Right forelimb (tissue), 1 donor: ENCODE measurements at places on chromosomes 3 and 15.
A peak's percentile ranks its signal among the peaks of the same experiment; 100 is the strongest.

GRCh38 chr3:194203482-194204041 is 67.6 kb downstream of the HES1 start:
- no peak for DNase-seq

- DNase-seq = no peak
These were observed 240.5 kb downstream of the SOX2 start for GRCh38 chr3:181952221-181952620.

DNA sequence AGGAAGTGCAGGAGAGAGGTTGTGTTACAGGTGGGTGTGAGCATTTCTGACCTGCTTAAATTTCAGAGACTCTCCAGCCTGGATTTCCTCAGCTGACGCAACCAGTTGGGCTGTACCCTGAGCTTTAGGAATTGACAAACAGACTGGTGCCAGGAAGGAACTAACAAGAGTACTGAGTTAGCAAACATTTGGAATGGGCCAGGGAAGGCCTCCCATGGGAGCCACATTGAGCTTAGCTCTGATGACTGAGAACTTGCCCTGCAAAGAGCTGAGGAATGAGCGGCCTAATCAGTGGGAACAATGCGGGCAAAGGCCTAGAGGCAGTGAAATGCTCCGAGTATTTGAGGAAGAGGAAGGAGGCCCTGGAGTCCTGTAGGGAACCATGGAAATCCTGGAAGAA is 254.2 kb downstream of the FEZF2 start:
- DNase-seq = no peak

GRCh38 chr15:99443768-99444446 is 121.9 kb upstream of the MEF2A start:
- DNase-seq = peak; percentile 35

GRCh38 chr3:155164306-155164705 is 84.2 kb downstream of the MME start:
- no peak for DNase-seq

- DNase-seq = no peak
These were observed 96.3 kb downstream of the LRRC28 start for GRCh38 chr15:99347574-99347973.

DNA sequence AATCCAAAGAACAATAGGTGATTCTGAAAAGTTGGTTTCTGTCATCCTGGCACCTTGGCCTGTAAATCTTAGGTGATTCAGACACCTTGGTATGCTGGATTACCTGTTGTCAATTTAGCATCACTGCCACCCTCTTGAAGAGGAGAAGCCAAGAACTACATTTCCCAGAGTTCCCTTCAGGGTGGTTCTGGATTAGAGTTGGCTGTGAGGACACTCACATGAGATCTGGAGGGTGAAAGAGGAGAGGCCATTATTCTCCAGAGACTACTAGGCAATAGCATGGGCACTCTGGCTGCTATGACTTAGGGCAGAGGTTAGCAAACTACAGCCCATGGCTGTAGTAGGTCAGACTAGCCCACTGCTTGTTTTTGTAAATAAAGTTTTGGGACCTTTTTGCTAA is 41.7 kb upstream of the CORO2B start:
- no peak for DNase-seq
